Placental pericyte (primary cell): ENCODE measurements at places on chromosomes 2 and 18. TPM values are rescaled to one million over a fixed set of nuclear protein-coding genes. Genes with fewer than 3 reads are reported as not detected.

Gene FHOD3
- 0.88 and 16.9 TPM in 2 replicates for total RNA-seq

Gene REG1B
- not detected in 2 replicates for total RNA-seq

Gene ANKRD30BL
- total RNA-seq, result 0.14 TPM in 1 of 2 replicates, not detected in the other

Gene MOCOS
- total RNA-seq, result 4.9 and 24.9 TPM in 2 replicates
